ENCODE measurements at places on chromosomes 11 and 22.

- peak; percentile 45 for DNase-seq
Measured at GRCh38 chr11:114059278-114059983, at the start of gene ZBTB16. TSS of gene ZBTB16 (plus strand) at chr11:114059711. CDS start at chr11:114063301, 3,590 bp downstream.

DNA sequence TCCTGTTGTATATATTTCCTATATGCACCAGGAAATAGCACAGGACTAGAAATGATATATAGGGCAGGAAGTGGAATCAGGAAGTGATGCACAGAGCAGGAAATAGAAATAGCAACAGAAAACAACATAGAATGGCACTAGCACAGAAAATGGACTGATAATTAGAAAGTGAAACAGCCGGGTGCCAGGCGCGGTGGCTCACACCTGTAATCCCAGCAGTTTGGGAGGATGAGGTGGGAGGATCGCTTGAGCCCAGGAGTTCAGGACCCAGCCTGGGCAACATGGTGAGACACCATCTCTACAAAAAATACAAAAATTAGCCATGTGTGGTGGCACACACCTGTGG lies 10.0 kb upstream of the RELT start:
- no peak for DNase-seq

GRCh38 chr22:44676441-44677352 lies 25.3 kb upstream of the PRR5 start:
- no peak for DNase-seq

GRCh38 chr22:49815641-49816091 lies 12.0 kb downstream of the BRD1 start:
- no peak for DNase-seq

DNA sequence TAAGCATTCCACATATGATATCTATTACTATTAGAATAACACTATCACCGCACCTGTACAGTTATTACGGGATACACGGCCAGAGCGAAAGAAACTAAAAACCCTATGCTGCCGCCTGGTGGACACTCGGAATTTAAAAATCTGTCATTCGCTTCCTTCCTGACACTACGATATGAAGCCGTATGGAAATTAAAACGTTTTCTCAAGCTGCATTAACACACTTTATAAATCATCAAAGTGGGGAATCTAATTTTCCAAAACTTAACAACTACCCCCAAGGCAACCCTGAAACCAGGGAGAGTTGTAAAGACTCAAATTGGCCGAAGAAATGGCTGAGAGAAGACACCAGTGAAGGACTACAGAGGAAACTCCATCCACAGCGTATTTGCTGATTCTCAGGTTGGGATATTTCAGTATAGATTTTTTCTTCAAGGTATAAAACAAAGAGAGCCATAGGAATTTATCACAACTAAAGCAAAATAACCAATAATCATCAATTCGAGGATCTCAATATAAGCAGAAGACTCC lies 1.4 kb downstream of the CCDC73 start:
- no peak for DNase-seq

DNA sequence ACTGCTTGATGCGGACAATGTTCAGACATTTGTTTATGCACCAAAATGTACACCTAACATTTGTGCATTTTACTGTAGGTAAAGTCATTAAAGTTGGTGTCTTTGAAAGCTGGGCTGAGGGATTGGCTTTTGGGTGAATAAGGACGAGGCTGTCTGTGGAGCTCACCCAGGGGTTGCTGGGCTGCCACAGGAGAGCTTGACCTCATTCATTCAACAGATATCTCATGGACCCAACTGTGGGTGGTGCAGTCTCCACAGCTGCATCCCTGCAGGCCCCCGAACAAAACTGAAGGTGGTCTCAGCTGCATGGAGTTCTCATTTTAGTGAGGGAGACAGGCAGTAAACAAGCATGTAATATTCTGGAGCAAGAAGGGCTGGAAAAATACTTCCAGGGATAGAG lies 32.7 kb downstream of the SGSM3 start:
- no peak for DNase-seq

DNA sequence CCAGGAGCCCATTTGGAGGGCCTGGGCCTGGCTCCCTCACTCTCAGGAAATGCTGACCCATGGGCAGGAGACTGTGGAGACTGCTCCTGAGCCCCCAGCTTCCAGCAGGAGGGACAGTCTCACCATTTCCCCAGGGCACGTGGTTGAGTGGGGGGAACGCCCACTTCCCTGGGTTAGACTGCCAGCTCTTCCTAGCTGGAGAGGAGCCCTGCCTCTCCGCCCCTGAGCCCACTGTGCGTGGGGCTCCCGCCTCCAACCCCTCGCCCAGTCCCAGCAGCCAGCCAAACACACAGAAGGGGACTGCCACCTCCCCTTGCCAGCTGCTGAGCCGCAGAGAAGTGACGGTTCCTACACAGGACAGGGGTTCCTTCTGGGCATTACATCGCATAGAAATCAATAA lies 37.1 kb downstream of the CDKN1C start:
- DNase-seq = no peak

- DNase-seq = no peak
Measured at GRCh38 chr11:35013514-35014233, 97.3 kb downstream of the PDHX start.

DNA sequence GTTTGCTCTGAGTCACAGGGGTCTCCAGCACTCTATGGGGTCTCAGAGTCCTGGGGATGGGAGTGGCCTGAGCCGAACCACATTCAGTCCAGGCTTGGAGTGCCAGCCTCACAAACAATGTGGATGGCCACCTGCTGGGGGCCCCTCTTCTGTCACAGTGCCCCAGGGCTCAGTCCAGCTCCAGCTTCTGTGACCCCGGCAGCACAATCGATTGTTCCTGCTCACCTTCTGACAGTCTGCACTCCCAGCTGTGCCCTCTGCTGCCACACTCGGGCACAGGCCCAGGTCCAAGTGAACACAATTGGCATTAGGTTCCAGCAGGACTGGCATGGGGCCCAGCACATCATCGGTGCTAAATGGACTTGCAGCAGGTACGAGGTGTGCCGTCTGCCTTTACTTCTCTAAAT lies 84.8 kb downstream of the TP53I11 start:
- peak; percentile 56 for DNase-seq

DNA sequence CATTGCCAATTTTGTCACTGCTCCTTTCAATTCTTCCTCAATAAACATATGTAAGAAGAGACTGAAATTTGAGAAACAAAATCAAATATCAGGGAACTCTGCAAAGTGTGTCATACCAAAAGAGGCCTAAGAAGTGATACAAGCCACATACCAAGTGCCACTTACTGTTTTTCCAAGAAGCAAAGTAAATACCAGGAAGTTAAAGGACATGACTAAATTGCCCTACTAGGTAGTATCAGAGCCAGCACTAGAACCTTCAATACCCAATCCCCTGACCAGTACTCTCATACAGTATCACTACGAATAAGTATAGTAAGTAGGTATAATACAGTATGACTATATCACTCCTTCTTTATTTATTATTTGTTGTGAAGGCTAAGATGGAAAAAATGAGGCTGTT lies 13.6 kb downstream of the MAML2 start:
- no peak for DNase-seq

- peak; percentile 65 for DNase-seq
Measured at GRCh38 chr22:29907753-29908515, 25.0 kb downstream of the MTMR3 start.

- no peak for DNase-seq
Measured at GRCh38 chr22:29014773-29015172, 46.9 kb downstream of the C22orf31 start.

DNA sequence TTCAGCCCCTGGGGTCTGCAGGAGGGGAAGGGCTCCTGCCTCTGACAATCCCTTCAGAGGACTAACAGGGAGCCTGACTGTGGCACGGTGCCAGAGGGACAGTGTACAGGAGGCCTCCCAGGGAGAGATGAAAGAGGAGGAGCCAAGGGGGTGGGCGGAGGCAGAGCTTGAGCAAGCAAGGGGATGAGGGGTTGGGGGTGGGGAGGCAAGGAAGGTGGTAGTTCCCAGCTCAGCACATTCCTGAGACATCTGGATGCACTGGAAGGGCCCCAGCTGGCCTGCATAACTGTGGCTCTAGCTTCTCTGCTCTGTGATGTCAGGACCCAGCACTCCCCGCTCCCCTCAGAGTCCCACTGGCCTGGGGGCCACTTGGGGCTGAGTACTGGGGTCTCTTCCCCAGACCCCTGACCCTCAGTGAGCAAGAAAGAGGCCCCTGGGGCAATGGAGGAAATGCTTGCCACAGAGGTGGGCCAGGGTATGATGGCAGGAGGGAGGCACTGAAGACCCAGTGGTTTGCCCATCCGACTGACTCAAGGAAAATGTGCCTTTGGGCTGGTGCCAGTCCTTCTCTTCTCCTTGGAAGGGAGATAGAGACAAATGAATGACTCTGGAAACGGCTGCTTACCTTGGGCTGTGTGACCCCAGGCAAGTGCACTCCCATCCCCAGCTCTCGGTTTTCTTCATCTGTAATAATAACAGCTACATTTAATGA lies 13.3 kb downstream of the CREB3L1 start:
- no peak for DNase-seq

DNA sequence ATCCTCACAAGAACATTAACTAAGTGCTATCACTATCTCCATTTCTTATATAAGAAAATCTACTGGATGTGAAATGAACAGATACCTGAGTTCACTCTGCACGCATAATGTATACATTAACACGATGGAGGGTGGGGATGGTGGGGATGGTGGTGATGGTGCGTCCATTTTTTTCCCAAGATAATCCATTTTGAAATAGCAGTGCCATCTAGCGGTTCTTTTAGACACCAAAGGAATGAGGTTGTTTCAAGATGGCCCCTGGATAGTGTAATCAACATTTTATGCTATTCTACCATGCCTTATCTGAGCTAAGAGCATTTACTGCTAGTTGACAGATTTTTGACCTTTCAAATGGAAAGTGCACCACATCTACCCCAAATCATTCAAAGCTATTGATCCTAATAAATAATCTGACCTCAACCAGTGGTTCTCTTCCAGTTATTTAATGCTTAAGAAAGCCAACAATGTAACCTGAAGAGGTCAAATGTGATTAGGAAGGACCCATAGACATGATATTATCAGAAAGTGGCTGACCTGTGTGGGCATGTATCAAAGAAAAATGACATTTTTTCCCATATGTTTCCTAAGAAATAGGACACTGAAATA lies 714.7 kb upstream of the TENM4 start:
- DNase-seq = no peak

GRCh38 chr11:21177379-21177778 lies 508.0 kb downstream of the NELL1 start:
- DNase-seq = no peak

Measured in DMS79 (cell line).